ENCODE measurements at places on chromosomes 1 and 21.

- no peak for DNase-seq
These were observed 3.8 kb downstream of the LMNA start for GRCh38 chr1:156118177-156118868.

GRCh38 chr1:234272656-234273312, 100.5 kb upstream of the COA6 start:
- DNase-seq, result no peak

DNA sequence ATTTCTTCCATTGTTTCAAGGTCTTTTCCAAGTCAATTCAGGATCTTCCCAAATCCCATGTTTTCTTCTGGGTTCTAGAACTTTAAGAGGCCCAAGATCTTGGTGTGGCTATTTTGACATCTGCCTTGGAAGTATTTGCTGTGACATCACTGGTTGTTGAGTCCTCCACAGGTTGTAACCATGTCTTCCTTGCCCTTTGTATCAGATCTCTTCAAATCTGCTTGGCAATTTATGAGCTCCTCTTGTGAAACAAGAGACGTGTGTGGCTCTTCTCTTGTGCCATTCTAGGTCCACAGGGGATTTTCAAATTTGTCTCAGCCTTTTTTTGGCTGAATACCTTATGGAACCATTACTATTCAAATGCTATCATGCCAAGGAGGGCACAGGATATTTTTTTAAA, 60.3 kb upstream of the KCNK2 start:
- no peak for DNase-seq

- DNase-seq, result no peak
These were observed 30.5 kb upstream of the POFUT2 start for GRCh38 chr21:45318146-45318555.

GRCh38 chr1:182196897-182197870, 135.7 kb upstream of the ZNF648 start:
- DNase-seq, result no peak

- no peak for DNase-seq
These were observed 194.8 kb downstream of the NFIA start for GRCh38 chr1:61277121-61277690.

GRCh38 chr1:53737648-53738204, 1.2 kb downstream of the GLIS1 start:
- DNase-seq, result no peak

GRCh38 chr1:112904071-112904830, 51.7 kb downstream of the SLC16A1 start:
- DNase-seq, result peak; percentile 8

GRCh38 chr1:115793162-115793561, 24.6 kb upstream of the CASQ2 start:
- DNase-seq, result no peak

DNA sequence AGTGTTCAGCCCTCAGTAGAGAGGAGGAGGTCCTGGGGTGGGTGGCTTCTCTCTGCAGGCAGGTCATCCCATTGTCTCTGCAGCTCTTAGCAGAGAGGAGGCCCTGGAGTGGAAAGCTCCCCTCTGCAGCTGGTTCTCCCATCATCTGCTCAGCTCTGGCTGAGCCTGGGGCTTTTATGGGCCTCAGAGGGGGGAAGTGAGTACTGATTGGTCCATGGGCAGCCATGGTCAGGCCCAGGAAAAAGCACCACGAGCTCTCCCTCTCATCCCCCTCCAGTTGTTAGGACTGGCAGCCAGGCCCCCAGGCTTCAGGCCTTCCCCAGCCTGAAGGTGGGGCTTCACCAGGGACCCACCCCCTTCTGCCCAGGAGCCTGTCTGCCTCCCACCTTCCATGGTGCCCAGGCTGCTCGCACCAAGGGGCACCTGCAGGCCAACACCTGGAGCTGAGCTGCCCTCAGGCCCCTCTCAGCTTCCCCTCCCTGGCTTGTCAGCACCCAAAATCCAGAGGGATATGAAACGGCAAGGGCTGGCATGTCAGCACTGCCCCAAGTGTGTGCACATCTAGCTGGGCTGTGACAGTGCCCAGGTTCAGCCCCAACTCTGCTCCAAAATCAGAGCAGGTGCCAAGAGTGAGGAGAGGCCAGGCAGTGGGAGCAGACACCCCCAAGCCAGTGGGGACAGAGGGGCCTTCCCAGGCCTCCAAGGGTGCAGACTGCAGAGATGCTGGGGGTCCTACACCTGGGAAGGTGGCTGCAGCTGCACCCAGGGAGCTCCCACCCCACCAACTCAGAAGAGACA, 449.0 kb downstream of the MATN1 start:
- no peak for DNase-seq

GRCh38 chr1:205672970-205673369, 7.3 kb downstream of the SLC45A3 start:
- no peak for DNase-seq

GRCh38 chr21:33368576-33368975, 34.6 kb upstream of the IFNGR2 start:
- no peak for DNase-seq

GRCh38 chr21:18759751-18760161, 356.2 kb upstream of the TMPRSS15 start:
- DNase-seq, result no peak

DNA sequence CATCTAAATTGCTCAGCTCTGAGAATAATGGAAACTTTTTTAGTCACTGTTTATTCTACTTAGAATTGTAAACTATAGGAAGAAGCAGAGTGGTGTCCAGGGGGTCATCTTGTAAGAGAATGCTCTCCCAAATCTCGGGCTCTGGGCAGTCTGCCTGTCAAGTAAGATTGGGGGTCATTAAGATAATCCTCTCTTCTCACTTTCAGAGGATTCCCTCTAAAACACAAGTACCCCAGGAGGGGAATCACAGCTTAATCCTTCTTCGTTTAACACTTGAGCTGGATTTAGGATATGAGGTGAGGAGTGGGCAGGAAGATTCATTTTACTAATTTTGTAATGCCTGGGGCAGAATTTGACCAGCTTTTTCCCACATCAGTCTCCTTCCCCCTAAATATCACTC, 81.2 kb downstream of the RPS6KA1 start:
- no peak for DNase-seq

GRCh38 chr1:74343216-74343615, 108.0 kb downstream of the TNNI3K start:
- DNase-seq, result no peak

GRCh38 chr1:214523124-214523824, 28.1 kb downstream of the PTPN14 start:
- no peak for DNase-seq

DNA sequence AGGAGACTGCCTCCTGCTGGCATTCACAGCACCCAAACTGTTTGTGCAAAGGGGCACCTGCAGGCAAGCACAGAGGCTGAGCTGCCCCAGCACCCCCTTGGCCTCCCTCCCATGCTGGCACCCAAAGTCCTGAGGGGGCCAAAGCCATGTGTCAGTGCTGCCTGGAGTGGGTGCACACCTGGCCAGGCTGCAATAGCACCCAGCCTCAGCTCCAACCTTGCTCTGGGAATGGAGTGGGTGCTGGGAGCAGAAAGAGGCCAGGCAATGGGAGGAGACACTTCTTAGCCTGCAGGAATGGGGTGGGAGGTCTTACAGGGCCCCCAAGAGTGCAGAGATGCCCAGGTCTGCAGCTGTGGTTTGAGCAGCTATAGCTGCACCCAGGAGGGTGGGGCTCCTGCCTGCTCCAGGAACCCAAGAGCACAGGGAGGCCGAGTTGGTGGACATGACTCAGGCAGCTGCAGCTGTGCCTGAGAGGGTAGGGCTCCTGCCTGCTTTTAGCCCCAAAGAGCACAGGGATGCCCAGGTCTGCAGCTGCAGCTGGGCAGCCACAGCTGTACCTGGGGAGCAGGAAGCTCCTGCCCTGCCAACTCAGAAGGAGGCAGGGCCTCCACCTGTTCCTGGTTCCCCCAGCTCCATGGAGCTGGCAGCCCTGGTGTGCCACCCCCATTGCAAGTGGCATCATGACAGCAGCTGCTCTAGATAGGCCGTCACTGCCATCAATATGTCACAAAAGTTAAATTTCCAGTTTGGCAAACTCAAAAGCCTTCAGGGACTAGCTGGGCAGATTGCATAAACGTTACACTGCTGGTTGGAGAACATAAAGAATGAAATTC, 5.3 kb upstream of the CHD1L start:
- DNase-seq, result no peak

DNA sequence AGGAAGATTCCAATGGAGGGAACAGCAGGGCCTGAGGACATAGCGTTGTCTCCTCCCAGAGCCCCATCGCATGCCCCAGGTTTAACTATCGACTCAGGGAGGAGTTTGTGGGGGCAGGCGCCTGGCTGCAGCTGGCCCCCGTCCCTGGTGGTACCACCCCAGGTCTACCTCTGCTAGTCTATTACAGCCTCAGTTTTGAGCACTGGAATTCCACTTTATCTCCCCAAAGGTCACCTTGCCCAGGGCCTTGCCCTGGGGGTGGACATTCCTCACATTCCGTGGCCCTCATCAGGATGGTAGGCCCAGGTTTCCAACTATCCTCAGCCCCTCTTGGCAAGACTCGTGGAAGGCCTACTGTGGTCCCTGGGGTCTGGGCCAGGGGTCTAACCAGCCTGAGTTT, 65.4 kb upstream of the SSBP3 start:
- no peak for DNase-seq

DNA sequence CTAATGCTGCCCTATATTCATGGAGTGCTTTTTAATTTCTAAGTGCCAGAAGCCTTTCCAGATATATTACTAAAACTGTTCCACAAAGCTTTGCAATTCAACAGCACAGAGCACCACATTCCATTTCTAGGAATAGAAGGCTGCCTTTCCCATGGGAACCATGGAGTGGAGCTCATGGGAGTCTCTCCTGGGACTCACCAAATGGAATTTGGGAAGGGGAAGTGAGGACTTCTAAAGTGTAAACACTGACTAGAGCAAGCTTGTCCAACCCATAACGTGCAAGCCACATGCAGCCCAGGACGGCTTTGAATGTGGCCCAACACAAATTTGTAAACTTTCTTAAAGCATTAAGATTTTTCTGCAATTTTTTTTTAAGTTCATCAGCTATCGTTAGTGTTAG, 190.4 kb upstream of the TNR start:
- no peak for DNase-seq

- peak; percentile 22 for DNase-seq
These were observed 51.9 kb upstream of the SYNC start for GRCh38 chr1:32754317-32755097.

- DNase-seq, result no peak
These were observed 892.5 kb downstream of the PLA2G4A start for GRCh38 chr1:187721216-187721615.

DNA sequence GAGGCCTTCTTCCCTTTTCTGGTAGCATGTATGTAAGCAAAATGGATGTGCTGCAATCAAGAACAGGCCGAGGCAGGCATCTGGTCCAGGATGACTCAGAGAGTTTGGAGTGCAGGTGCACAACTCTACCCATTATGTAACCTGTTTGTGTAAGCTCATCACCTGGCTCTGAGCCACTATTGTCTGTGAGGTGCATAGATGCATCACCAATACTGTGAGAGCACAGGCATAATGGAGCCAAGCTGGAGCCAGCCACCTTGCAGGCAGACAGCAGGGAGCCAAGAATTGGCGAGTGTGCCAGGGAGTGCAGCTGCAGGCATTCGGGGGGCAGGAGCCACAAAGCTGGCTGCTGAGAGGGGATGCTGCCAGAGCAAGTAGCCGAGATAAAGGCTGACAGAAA, 549.9 kb upstream of the RGS18 start:
- DNase-seq, result no peak

DNA sequence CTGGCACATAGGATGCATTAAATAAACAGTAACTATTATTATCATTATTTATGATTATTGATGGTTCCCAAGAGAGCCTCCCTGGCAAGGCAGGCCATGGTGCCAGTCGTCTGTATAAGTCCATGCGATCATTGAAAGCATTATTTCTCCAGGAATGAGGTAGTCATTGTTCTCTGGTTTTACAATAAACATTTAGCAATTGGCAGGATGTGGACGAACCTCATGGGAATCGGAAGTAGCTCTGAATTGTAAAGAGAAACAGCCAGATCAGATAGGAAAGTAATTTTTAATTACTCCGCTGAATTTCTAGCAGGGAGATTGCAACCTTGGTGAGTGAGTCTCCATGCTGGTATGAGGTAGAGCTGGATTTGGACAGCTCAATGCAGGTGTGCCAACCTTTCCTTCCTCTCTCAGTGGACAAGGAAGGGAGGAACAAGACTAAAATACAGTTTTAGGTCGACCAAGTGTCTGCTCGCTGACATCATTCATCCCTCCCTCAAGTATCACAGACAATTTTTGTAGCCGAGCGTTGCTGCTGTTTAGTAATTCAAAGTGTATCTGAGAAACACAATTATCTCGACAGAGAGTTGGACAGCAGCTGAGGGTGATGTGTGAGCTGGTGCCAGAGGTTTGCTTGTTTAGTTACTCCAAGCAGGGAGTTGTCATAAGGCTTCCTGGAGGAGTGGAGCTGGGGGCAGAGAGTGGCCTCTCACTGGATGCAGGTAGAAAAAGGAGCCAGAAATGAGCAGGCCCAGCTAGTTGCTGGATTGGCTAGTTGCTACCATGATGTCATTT, 250.8 kb downstream of the KCNJ6 start:
- DNase-seq, result no peak

GRCh38 chr1:153685544-153686340, 7.3 kb downstream of the NPR1 start:
- DNase-seq, result no peak

- no peak for DNase-seq
These were observed 29.4 kb downstream of the MAN1A2 start for GRCh38 chr1:117396636-117397035.

DNA sequence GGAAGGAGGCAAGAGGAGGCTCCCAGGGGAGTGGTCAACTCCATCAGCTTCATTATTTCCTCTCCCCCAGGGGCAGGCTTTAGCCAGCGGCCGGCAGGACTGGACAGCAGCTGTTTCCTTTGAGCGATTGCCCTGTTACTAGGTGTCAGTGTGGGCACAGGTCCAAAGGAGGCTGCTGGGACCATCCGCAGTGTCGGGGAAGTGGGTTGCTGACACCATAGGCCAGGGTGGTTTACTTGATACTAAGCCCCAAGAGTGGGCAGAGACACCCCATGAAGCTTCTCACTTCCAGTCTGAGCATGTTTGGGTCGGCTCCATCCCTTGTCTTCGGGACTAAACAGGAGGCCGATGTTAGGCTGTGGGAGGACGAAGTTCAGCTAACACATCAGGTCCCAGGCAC, 63.6 kb downstream of the KAZN start:
- no peak for DNase-seq

DNA sequence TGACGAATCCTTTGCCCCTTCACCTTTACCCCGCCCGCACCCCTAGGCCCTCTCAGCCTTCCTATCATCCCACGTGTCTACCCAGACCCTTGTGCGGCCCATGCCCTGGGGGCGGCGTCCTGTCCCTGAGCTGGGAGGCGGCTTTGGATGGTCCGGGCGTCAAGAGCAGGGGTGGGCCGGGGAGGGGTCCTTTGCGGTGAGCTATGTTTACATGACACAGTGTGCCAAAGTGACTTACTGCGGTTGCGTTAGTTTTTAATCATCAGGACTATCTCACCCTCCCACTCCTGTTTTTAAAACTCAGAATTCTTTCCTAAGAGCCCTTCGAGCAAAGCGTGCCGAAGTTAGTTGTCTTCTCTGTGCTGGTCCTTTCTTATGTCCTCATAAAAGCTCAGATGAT, 144.6 kb downstream of the PGBD5 start:
- no peak for DNase-seq
